ENCODE measurements at places on chromosomes 3 and 15.

DNA sequence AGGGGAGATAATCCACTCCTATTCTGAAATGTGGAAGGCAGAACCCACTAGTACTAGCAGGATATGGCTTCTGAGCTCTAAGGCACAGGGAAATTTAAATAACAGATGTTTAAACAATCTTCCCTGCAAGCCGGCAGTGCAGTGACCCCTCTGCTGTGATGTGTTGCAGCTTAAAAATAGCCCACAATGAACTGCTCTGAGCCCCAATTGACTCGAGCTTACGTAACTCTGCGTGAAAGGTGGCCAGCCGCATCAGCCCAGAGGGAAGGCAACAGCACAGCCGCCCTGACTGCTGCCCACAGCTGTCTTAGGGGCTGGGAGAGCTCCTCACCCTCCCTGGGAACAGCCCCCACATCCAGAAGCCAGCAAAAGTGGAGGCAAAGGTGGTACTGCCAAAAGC lies 12.5 kb upstream of the CAMKV start:
- no peak for DNase-seq

- no peak for DNase-seq
These were observed 66.7 kb downstream of the FBXL22 start for GRCh38 chr15:63663906-63664305.

DNA sequence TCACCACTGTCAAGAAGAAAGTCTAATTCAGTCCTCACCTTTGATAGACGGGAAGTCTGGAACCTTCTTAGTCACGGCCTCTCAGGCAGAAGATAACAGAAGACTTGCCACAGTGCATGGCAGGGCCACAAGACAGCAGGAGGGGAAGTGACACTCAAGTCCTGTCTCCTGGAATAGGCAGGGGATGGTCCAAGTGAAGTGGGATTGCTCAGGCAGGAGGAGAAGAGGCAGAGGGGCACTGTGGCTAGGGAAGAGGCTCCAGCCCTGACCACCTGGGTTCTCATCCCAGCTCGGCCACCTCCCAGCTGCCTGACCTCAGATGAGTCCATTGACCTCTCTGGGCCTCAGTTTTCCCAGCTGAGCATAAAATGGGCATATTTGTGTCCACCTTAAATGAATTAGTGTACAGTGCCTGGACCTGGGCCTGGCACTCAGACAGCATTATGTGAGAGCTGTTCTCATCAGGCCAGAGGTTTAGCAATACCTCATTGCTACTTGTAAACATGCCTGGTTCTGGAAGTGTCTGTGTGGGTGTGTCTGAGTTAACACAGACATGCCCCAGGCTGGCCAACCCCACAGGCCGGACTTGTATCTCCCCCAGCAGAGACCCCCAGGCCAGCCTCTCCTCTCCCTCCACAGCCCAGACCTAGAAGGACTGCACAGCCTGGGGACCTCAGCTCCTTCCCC lies 11.5 kb upstream of the PCSK6 start:
- no peak for DNase-seq

DNA sequence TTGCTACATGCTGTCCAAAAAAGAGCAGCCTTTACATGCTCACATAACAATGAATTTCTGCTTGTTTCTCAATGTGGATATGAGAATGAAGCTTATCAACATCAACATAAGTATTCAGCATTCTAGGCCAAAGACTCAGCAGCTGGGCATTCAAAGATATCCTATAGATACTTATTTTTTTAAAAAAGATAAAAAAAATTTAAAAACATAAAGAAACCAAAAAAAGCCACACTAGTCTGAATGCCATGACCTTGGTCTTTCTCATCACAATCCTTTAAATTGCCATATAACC lies 182.0 kb downstream of the TNIK start:
- DNase-seq, result no peak

DNA sequence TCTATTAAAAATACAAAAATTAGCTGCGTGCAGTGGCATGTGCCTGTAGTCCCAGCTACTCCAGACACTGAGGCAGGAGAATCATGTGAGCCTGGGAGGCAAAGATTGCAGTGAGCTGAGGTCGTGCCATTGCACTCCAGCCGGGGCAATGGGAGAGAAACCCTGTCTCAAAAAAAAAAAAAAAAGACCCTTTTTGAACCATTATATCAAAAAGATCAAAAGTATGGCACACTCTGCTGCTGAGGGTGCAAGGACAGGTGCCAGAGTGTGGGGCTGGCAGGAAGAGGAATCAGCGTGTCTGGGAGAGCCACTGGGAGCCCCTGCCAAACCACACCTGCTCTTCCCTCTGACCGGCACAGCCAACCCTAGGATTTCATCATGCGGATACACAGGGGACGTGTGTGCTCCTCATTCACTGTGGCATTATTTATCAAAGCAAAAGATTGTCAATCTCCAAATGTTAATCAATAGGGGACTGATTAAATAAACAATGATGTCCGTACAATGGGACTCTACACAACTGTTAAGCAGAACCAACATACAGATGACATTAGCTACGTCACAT lies 147.3 kb upstream of the TLE3 start:
- no peak for DNase-seq

DNA sequence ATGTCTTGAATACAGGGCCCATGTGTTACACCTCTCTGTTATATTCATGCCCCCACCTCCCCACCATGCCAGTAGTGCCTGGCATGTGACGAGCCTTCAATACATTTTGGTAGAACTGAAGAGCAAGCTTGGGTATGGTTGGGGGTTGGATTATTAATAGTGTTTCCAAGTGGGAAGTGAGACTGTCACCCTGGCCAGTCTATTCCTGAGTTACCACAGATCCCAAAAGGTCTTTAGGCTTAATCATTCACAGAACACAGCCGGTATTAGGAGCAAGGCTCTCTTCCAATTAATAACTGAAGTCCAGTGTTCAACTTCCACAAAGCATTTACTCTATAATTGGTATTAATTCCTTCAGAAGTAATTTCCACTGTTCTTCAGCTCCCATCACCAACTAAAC lies 231.9 kb upstream of the LRTM1 start:
- no peak for DNase-seq

DNA sequence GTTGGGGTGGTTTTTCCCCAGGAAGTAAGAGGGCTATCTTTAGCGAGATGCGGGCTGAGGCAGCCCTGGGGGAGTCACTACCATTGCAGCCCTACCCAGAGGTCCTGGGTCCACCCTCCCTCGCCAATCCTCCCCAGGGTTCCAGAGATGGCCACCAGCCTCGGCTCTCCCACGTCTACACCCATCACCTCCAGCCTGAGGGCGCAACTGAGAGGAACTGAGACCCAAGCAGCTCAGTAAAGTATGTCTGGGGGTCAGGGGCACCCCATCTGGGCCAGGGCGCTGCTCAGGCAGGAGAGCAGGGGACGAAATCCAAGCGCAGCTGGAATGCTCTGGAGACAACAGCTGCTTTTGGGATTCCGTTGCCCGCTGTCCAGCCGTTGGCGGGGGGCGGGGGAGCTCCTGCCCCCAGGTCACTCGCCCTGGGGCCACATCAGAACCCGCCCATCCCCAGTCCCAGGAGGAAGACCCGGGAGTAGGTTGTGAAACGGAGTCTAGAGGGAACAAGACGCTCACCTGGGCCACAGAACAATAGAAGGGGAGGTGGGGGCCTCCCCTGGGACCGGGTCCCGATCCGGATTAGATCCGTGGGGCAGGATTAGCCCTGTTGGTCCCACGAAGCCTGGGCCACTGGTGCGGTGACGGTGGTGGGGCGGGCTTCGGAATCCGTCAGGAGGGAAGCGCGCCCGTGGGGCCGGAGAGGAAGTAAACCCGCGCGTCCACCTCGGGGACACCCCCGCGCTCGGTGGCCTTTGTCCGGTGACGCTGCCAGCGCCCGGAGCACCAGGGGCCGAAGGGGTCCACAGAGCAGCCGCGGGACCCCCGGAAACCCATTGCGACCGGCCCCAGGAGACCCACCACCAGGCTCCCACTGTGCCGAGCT lies 1.4 kb upstream of the NDUFAF3 start:
- no peak for DNase-seq

DNA sequence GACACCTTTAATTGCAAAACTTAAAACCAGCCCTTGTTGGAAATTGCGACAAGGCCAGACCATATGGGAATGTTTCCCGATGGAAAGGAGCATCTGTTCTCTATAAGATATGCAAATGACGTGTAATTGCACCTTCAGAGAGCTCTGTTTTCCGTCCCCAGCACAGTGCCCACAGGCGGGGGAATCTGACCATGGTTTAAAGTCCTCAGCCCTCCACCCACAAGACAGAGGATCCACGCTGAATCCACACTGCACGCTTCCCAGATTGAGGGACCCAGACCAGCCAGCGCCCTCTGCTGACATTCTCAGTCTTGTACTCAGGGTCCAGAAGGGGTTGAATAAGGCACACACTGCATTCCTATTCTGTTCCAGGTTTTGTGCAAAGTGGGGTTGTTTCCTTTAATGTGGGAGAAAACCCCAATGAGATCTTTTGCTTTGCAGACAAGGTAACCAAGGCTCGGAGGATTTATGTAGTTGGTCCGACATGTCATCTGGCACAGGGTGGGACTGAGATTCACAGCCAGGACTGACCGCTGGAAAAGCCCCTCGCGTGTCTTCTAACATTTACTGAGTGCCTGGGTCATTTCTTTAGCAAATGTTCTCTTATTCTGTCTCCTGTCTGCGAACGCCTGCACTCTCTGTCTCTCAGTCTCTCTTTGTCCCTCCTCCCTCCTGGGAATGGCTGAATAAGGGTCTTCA lies 36.8 kb upstream of the KLHL25 start:
- no peak for DNase-seq

DNA sequence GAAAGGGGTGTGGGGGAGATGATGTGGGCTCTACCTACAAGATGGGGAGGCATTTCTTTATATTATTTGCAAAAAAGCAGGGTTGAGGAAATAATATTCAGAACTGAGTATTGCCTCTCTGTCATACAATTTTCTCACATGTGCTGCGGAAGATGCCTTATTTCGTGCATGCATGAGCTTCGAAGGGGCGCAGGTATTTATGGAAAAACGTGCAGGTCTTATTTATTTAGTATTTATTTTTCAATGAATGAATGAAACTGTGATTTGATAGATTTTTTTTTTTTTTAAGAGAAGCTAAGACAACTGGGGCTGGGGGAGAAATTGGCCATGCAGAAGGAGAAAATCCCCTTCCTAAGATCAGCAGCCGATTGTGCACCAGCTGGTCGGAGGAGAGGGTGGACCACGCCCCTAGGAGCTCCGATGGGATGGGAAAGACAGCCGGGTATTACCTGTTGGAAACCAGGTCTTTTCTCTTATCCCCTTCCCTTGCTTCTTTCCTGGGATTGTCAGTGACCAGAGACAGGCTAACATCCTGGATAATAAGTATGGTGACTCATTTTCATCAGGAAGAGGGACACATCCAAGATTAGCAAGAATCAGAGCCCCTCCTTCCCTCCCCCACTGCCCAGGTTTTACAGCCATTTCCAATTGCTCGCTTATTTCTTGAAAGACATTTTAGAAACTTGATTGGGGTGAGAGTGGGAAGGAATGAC lies 875 bp downstream of the GAP43 start:
- peak; percentile 24 for DNase-seq

DNA sequence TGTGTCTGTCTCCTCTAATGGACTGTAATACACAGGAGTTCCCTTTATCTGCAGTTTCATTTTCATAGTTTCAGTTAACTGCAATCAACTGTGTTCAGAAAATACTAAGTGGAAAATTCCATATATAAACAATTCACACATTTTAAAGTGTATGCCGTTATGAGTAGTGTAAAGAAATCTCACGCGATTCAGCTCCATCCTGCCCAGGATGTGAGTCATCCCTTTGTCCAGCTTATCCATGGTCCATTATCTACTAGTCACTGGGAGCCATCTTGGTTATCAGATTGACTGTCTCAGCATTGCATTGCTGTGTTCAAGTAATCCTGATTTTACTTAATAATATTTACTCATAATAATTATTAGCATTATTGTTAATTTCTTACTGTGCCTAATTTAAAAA lies 14.5 kb downstream of the ZPLD1 start:
- no peak for DNase-seq

DNA sequence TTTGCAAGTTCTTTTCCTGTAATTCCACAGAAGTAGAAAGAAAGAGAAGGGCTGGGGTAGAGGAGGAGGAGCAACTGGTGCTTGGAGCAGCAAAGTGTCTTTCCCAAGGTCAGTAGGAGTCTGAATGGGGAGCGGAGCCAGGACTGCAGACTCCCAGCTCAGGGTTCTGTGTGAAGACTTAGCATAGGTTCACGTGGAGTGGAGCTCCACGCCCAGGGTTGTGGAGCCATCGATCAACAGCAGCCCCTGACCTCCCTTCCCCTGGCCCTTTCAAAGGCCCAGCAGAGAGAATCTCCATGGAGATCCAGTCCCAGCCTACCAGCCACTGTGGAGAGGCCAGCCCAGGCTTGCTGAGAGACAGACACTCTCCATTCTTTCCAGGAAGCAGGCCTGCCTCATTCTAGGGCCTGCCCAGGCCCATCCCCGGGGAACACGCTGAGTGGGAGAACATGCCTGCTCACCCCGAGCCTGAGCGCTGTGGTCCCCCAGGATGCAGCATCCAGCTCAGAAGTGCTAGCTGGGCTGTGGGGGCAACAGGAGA lies 62.1 kb downstream of the CORO2B start:
- DNase-seq, result peak; percentile 31

DNA sequence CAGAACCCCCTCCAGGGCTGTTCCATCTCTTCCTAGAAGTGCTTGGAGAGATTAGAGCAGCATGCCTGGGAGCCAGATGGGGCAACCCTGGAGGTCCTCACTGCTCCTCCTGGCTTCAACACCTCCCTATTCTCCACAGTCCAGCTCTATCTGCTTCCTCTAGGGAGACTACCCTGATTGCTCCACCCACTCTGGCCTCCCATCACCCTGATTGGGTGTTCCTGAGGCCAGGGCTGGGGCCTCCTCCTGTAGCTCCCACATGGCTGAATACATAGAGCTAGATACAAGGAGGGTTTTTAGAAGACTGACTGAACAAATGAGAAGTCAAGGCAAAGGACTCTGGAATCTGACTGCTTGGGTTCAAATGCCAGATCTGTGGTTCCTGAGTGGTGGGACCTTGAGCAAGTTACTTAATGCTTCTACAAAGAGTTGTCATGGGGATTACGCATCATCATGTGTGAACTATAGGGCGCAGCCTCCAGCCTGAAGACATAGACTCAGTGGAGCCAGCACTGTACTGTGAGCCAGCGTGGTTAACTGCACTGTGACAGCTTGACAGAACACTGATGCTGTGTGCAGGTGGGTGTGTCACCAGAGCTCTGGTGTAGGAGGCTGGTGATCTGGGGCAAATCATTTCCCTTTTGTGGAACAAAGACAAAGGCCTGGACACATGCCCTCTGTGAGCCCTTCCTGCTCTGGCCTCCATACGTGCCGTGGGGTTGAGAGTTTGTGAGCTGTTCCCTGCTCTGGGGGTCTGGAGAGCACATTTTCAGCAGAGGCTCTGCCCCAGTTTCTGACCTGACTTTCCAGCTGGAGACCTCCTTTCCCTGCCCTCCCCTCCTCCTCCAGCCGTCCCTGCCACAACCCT lies 74.8 kb downstream of the SCN5A start:
- no peak for DNase-seq

DNA sequence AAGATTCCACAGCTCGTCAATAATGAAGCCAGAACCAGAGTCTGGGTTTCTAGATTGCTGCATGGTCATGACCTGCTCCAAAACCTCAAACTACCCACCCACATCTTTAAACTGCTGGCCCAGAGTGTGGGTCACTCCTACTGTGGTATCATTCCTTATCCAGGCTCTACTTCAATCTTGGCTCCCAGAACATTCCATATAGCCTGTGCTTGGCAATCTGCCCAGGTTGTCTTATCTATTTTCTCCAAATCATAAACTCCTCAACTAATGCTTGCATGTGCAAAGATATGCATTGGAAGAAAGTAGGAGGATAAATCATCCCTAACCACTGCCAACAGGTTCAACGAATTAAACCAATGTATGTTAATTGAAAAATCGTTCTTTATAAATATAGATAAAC lies 169.7 kb downstream of the ANXA2 start:
- no peak for DNase-seq

Measured in DMS79 treated with DMSO at 0.1 percent for 48 hours (cell line).